ENCODE measurements at places on chromosomes 7 and 10. TPM values are rescaled to one million over a fixed set of nuclear protein-coding genes. Genes with fewer than 3 reads are reported as not detected.

GRCh38 chr7:93367254-93367653, 135.1 kb downstream of the VPS50 start:
- DNase-seq: no peak
- no peak overlapping the region for H3K27ac ChIP-seq
- no peaks in the 10 kb centered on the region for H3K27me3 ChIP-seq
- no peaks in the 10 kb centered on the region for H3K36me3 ChIP-seq
- no peak overlapping the region for H3K4me3 ChIP-seq

GRCh38 chr10:30791197-30791611, 161.7 kb upstream of the LYZL2 start:
- H3K4me1 ChIP-seq: no peaks in the 10 kb centered on the region
- no peaks in the 10 kb centered on the region for H3K27me3 ChIP-seq
- no peak overlapping the region for H3K27ac ChIP-seq
- H3K4me3 ChIP-seq: no peak overlapping the region

- no peak for DNase-seq
- peaks cover 18% of the 10 kb centered on the region for H3K4me1 ChIP-seq
- H3K27me3 ChIP-seq: no peaks in the 10 kb centered on the region
These were observed 215.1 kb downstream of the PLXNA4 start for GRCh38 chr7:132361146-132361545.

GRCh38 chr7:102943423-102944169, 30.8 kb downstream of the LRRC17 start:
- peaks cover 9% of the 10 kb centered on the region for H3K36me3 ChIP-seq

- H3K36me3 ChIP-seq: no peaks in the 10 kb centered on the region
- H3K27me3 ChIP-seq: no peaks in the 10 kb centered on the region
- DNase-seq: no peak
- no peak overlapping the region for H3K27ac ChIP-seq
These were observed 1.8 kb upstream of the OPN4 start for GRCh38 chr10:86652361-86653202.

DNA sequence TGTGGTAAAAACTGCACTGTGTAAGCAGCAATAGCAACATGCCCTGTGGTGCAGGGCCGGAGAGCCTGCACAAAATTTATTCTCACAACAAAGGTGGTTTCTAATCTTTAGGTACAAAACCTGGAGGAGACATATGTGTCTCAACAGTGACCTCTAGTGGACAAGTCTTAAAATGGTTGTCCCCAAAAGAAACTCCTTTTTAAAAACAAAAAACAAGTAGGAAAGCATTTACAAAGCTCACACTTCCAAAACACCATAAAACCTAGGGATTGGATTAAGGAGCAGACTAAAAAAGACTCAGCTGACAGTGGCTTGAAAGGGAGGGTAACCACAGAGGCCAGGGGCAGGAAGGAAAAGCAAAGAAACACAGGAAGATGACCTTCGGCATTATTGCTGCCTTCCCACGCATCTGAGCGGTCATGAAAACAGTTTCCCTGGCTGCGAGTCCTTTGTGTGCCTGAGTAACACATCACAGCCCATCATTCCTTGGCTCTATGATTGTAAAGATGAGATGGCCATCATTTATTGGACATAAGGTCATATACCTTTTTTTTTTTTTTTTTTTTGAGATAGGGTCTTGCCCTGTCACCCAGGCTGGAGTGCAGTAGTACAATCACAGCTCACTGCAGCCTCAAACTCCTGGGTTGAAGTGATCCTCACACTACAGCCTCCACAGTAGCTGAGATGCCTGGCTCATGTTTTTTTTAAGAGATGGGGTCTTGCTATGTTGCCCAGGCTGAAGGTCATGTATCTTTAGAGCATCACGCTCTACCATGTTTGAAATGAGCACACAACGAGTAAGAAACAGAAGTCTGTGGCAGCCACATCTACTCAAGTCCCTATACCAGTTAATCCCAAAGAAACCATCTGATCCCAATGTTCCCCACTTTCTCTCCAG, 39.5 kb downstream of the RSU1 start:
- no peak overlapping the region for H3K27ac ChIP-seq
- no peak overlapping the region for H3K4me3 ChIP-seq
- H3K4me1 ChIP-seq: peaks cover 7% of the 10 kb centered on the region

DNA sequence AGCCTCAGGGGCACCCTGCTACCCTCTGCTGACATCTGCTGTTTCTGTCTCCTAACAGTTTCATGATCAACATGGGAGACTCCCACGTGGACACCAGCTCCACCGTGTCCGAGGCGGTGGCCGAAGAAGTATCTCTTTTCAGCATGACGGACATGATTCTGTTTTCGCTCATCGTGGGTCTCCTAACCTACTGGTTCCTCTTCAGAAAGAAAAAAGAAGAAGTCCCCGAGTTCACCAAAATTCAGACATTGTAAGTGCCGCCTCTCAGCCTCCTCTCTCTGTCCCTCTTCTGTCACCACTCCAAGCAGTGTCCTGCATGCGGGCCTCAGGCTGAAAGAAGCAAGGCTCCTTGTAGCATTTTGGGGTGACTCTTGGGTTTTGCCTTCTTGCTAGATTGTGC, 39.0 kb downstream of the POR start:
- DNase-seq: no peak
- no peak overlapping the region for H3K4me3 ChIP-seq
- H3K27me3 ChIP-seq: no peaks in the 10 kb centered on the region

DNA sequence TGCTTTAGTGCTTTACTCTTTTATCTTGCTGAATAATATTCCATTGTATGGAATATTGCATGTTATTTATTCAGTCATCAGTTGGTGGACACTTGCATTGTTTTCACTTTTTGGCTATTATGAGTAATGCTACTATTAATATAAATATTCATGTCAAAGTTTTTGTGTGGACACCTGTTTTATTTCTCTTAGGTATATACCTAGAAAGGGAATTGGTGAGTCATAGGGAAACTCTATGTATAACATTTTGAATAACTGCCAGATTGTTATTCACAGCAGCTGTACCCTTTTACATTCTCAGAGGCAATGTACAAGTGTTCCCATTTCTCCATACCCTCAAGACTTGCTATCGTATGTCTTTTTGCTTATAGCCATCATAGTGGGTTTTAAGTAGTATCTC, 268.7 kb downstream of the SEMA3A start:
- no peak overlapping the region for H3K27ac ChIP-seq
- H3K4me1 ChIP-seq: no peaks in the 10 kb centered on the region
- H3K27me3 ChIP-seq: no peaks in the 10 kb centered on the region
- H3K36me3 ChIP-seq: no peaks in the 10 kb centered on the region
- H3K4me3 ChIP-seq: no peak overlapping the region
- DNase-seq: no peak

DNA sequence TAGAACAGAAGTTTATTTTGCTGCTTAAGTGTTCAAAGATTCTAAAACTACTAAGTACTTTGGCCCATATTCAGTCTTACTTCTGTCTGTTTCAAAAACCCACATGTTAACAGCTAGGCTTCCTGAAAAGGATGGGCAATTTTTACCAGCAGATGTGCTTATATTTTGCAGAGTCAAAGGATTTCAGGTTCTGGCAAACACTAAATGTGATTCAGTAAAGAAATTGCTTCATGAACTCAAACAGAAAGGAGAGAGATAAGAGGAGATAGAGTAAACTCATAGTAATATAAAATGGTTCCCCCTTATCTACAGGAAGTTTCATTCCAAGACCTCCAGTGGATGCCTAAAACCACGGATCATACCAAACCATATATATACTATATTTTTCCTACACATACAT, 248.5 kb downstream of the AGMO start:
- H3K4me1 ChIP-seq: no peaks in the 10 kb centered on the region
- no peak overlapping the region for H3K27ac ChIP-seq
- H3K27me3 ChIP-seq: no peaks in the 10 kb centered on the region
- no peaks in the 10 kb centered on the region for H3K36me3 ChIP-seq

DNA sequence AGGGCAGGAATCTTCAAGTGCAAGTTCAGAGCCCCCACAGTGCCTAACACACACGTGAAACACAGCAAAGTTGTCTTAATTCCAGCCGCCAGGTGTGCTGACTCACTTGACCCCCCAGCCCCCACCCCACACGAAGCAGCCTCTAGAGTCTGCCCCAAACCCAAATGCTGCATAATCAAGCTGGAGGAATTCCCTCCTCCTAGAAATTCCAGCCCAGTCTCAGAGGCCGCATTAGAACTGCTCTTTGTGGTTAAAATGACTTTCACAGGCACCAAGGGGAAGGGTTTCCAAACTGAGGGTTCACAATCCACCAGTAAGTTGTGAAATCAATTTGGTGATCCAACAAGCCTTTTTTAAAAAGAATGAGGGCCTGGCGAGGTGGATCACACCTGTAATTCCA, 67.0 kb upstream of the PLXNA4 start:
- no peak for DNase-seq
- no peak overlapping the region for H3K27ac ChIP-seq
- no peaks in the 10 kb centered on the region for H3K27me3 ChIP-seq
- H3K36me3 ChIP-seq: no peaks in the 10 kb centered on the region
- no peak overlapping the region for H3K4me3 ChIP-seq

DNA sequence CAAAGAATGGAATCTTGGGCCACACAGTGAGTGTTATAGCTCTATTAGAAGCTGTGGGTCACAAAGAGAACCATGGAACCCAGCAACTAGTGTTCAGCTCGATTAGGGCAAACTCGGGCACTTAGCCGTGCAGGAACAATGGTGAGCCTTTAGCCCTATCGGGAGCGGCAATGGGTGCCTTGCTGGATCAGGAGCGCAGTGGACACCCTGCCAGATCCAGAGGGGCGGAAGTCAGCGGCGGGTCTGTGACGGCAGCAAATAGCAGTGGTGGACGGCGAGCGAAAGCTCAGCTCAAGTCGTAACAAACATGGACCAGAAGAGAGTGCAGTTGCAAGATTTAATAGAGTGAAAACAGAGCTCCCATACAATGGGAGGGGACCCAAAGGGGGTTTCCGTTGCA, 43.9 kb upstream of the NRG3 start:
- H3K27ac ChIP-seq: no peak overlapping the region
- no peaks in the 10 kb centered on the region for H3K36me3 ChIP-seq
- H3K4me3 ChIP-seq: no peak overlapping the region
- no peaks in the 10 kb centered on the region for H3K27me3 ChIP-seq
- no peak for DNase-seq

GRCh38 chr7:107499731-107500130, 29.9 kb downstream of the GPR22 start:
- H3K4me1 ChIP-seq: no peaks in the 10 kb centered on the region
- DNase-seq: no peak
- H3K36me3 ChIP-seq: no peaks in the 10 kb centered on the region
- H3K27me3 ChIP-seq: no peaks in the 10 kb centered on the region
- H3K4me3 ChIP-seq: no peak overlapping the region
- no peak overlapping the region for H3K27ac ChIP-seq

DNA sequence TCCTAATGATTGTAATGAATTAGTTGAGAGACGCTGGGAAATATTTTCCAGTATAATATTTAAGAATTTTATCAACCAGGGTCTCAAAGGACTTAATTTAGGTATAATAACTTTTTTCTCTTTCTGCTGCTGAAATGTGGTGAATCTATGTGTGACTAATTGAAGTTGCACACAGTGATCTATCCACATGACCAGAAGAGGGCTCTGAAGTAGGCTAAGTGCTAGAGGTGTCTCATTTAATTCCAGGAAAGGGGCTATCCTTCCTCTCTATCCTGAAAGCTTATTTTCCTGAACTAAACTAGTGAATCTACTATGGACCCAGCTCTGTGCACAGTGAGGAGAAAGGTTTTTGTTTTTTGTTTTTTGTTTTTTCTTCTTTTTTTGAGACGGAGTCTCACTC, 294.4 kb upstream of the MYO3A start:
- H3K4me1 ChIP-seq: no peaks in the 10 kb centered on the region
- no peak overlapping the region for H3K4me3 ChIP-seq
- no peak for DNase-seq
- no peaks in the 10 kb centered on the region for H3K36me3 ChIP-seq

DNA sequence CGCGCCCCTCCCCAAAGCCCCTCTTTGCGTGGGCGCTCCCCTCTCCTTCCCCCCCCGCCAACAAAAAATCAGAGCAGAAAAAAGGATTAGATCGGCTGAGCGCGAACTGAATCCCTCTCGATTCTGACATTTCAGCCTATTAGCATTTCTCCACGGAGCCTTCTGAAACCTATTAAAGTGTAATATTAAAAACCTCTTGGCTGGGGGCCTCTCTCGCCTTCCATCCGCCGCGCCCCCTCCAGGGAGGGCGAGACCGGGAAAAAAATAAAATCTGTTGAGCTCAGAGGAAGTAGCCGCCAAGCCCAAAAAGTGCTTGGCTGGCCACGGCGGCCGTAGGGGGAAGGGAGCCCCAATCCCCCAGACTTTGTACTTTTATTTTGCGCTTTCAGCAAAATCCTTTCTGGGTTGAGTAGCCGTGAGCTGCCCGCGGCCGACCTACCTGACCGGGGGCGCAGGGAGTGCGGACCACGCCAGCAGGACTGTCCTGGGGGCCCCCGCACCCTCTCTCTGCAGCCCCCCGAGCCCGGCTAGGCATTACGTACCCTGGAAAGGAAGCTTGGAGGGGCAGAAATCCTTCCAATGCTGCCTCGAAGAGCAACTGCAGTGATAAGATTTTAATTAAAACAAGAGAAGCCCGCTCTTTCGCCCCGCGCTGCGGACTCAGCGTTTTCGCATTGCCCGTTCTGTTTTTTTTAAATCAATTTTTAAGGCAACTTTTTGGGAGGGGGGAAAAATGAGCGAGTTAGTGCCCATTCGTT, 1.3 kb upstream of the TNRC18 start:
- H3K27me3 ChIP-seq: no peaks in the 10 kb centered on the region
- H3K4me3 ChIP-seq: peak overlapping the region; percentile 99
- H3K27ac ChIP-seq: peak overlapping the region; percentile 96
- no peak for DNase-seq

- no peaks in the 10 kb centered on the region for H3K36me3 ChIP-seq
- no peak for DNase-seq
- no peaks in the 10 kb centered on the region for H3K4me1 ChIP-seq
- H3K27me3 ChIP-seq: no peaks in the 10 kb centered on the region
These were observed 604.2 kb upstream of the POM121L12 start for GRCh38 chr7:52431082-52431815.

DNA sequence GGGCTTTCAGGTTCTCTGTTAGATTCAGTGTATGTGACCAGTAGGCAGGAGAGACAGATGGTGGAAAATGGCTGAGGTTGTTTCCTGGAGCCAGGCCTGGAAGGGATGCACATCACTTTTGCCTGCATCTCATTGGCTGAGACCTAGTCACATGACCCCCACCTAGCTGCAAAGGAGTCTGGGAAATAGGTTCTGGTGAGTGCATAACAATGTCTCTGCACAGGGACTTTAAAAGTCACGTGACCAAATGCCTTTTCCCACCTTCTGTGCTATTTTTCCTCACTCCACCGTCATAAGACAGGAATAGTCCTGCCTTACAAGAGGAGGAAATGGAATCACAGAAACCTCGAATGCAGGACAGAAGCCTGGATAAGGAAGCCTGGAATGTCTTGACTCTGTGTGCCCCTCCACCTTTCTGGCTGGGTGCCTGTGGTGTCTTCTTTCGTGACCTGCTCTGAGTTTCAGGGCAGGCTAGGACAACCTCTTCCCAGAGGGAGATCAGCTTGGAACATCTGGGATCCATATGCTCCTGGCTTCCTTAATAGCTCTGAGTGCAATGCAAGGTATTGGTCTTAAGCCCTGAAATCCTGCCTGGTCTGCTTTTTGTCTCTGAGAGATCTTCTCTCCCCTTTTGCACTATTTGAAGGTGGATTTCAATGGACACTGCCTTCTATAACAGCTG, 139.9 kb upstream of the ZNF438 start:
- H3K4me3 ChIP-seq: no peak overlapping the region
- no peaks in the 10 kb centered on the region for H3K4me1 ChIP-seq
- H3K27ac ChIP-seq: no peak overlapping the region
- H3K27me3 ChIP-seq: no peaks in the 10 kb centered on the region

The GPR37 gene
- total RNA-seq: 2.8 TPM

The GIMAP6 gene
- total RNA-seq: 41.1 TPM

The LBX1 gene
- not detected for total RNA-seq

The ENTPD1 gene
- 63.6 TPM for total RNA-seq

The GPR22 gene
- total RNA-seq: not detected

The TWNK gene
- 16.6 TPM for total RNA-seq

The GIMAP1 gene
- total RNA-seq: 7.8 TPM

The TMEM273 gene
- total RNA-seq: 14.8 TPM
